ENCODE measurements at places on chromosomes 16 and 17. TPM values are rescaled to one million over a fixed set of nuclear protein-coding genes. Genes with fewer than 3 reads are reported as not detected.

DNA sequence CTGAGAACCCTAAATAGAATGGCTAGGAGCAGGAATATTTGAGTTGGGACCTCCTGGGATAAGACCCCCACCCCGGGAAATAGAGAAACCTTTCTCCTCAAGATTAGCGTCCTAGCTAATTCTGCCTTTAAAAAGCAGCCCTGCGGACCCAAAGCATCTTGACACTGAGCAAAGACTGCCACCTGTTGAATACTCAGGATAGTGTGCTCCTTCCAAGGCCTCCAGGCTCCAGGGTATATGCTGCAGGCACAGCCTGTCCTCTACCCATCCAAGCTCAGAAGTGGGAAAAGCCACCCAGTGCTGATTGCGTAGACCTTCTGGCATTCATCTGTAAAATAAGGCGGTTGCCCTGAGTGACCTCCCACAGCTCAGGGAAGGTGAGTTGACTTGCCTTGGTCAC lies 456.2 kb upstream of the DYNLRB2 start:
- H3K27ac ChIP-seq = no peak overlapping the region
- no peaks in the 10 kb centered on the region for H3K27me3 ChIP-seq
- no peak overlapping the region for H3K4me3 ChIP-seq

The MYH2 gene
- total RNA-seq = not detected

The KRTAP3-1 gene
- not detected for total RNA-seq

The LGALS9B gene
- total RNA-seq = not detected

DNA sequence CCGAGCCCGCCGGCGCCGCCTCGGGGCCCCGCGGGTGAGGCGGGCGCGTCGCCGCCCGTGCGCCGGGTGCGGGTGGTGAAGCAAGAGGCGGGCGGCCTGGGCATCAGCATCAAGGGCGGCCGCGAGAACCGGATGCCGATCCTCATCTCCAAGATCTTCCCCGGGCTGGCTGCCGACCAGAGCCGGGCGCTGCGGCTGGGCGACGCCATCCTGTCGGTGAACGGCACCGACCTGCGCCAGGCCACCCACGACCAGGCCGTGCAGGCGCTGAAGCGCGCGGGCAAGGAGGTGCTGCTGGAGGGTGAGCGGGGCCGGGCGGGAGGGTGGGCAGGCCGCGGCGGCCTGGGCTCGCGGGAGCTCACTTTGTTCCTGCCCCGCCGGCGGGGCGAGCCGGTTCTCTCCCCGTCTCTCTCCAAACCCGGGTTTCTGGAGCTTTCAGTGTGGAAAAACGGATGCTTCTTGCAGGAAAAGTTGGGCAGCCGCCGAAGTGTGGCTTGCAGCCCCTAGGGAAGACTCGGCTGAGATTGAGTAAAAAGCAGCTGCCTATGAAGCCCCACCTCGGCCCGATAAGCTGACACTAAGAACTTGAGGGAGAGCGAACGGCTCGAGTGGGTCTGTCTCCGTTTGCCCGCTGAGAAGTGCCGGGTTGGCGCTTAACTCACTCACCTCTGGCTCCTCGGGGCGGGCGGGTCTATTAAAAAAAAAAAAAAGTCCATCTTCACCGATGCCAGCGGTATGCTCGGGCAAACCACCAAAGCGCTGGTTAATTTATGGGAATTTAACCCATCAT lies 677 bp downstream of the SNTB2 start:
- H3K4me3 ChIP-seq = peak overlapping the region; percentile 85
- peak overlapping the region; percentile 64 for H3K27ac ChIP-seq
- no peaks in the 10 kb centered on the region for H3K36me3 ChIP-seq
- H3K27me3 ChIP-seq = no peaks in the 10 kb centered on the region
- H3K4me1 ChIP-seq = peaks cover 18% of the 10 kb centered on the region
- peak; percentile 46 for DNase-seq

The KNOP1 gene
- total RNA-seq = 9.2 TPM

- peak; percentile 82 for DNase-seq
- no peak overlapping the region for H3K27ac ChIP-seq
- H3K36me3 ChIP-seq = no peaks in the 10 kb centered on the region
- no peak overlapping the region for H3K4me3 ChIP-seq
Observed at GRCh38 chr17:79991140-79991923, 44.3 kb downstream of the TBC1D16 start.

DNA sequence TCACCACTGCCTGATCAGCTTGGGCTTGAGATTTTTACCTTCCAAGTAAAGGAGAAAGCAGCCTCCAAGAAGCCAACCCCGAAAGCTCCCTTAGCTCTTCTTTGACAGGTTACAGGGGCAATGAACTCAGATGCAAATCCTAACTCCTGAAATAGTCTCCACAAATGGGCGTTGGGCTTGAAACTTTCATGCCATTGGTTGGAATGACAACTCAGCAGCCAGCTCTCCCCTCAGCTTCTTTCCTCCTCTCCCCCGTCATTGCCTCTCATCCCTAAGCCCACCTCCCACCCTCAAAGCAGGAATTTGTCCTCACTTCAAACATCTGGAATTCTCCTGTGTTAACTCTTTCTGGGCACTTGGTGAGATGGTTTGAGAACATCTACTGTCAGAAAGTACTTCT lies at the start of gene TAT:
Gene TAT, minus strand, starts transcription at position 122 of the 400 bp plus-strand sequence. CDS start 677 bp downstream, outside the sequence.
- no peaks in the 10 kb centered on the region for H3K36me3 ChIP-seq
- H3K27me3 ChIP-seq = no peaks in the 10 kb centered on the region
- no peak within 1 kb of the TSS for H3K4me3 ChIP-seq
- no peak for DNase-seq
- no peak within 1 kb of the TSS for H3K27ac ChIP-seq

The MYH4 gene
- not detected for total RNA-seq

DNA sequence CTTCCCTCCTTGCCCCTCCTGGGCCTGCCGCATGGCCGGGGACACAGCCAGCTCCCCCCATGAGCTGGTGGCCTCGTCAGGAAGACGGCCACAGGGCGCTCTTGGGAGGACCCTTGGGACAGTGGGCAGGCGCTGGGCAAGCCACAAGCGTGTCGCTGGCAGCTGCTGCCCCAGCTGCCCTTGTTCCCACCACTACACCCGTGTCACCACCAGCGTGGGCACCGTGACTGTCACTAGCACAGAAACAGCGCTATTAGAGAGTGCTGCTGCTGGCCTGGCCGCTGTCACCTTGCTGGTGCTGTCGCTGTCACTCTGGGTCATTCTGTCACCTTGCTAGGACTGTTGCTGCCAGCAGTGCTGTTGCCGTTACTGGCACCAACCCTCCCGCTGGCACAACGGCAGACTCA lies 47.2 kb downstream of the ZFPM1 start:
- no peaks in the 10 kb centered on the region for H3K4me1 ChIP-seq
- no peak overlapping the region for H3K4me3 ChIP-seq
- no peaks in the 10 kb centered on the region for H3K27me3 ChIP-seq
- no peaks in the 10 kb centered on the region for H3K36me3 ChIP-seq
- H3K27ac ChIP-seq = no peak overlapping the region
- DNase-seq = no peak

GRCh38 chr17:61380217-61380835 lies 19.3 kb upstream of the TBX2 start:
- DNase-seq = no peak
- no peaks in the 10 kb centered on the region for H3K27me3 ChIP-seq
- H3K4me3 ChIP-seq = no peak overlapping the region
- H3K4me1 ChIP-seq = peaks cover 31% of the 10 kb centered on the region
- no peaks in the 10 kb centered on the region for H3K36me3 ChIP-seq
- peak overlapping the region; percentile 50 for H3K27ac ChIP-seq

The SLC5A2 gene
- total RNA-seq = not detected

The RGS9 gene
- total RNA-seq = 1.7 TPM

GRCh38 chr17:74290340-74290739 lies 16.3 kb downstream of the DNAI2 start:
- H3K27me3 ChIP-seq = no peaks in the 10 kb centered on the region
- no peak for DNase-seq
- no peak overlapping the region for H3K4me3 ChIP-seq
- H3K4me1 ChIP-seq = no peaks in the 10 kb centered on the region

DNA sequence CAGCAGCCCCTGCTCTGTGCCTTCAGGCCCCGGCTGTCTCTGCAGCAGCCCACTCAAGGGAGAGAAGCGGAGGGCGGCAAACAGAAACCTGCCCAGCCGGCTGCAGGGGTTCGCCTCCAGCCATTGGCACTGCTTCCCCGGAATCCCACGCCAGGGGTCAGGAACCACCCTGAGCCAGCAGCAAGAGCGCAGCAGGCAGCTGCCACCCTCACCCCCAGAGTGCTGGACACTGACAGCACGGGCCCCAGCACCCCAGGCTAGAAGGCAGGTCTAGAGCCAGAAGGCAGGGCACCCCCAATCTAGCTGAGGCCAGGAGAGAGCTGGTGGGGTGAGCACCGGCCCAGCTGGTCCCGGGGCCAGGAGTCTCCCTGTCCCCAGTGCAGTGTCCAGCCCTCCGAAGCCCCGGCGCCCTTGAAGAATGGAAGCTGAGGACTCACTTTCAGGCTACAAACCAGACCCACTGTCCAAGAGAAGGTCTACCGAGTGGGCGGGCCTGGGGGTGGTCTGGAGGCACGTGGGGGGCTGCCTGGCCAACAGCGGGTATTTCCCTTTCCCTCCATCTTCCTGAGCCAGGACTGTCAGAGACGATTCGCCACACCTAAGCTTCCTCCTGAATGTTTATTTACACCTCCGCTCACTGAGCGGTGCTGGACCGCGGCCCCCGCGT lies 8.4 kb downstream of the UBALD2 start:
- peaks cover 4% of the 10 kb centered on the region for H3K4me1 ChIP-seq
- no peak overlapping the region for H3K27ac ChIP-seq
- DNase-seq = no peak

GRCh38 chr16:4893103-4893862 lies 43.7 kb downstream of the PPL start:
- no peak overlapping the region for H3K4me3 ChIP-seq
- H3K27me3 ChIP-seq = no peaks in the 10 kb centered on the region
- DNase-seq = no peak
- H3K27ac ChIP-seq = no peak overlapping the region
- peaks cover 4% of the 10 kb centered on the region for H3K36me3 ChIP-seq

DNA sequence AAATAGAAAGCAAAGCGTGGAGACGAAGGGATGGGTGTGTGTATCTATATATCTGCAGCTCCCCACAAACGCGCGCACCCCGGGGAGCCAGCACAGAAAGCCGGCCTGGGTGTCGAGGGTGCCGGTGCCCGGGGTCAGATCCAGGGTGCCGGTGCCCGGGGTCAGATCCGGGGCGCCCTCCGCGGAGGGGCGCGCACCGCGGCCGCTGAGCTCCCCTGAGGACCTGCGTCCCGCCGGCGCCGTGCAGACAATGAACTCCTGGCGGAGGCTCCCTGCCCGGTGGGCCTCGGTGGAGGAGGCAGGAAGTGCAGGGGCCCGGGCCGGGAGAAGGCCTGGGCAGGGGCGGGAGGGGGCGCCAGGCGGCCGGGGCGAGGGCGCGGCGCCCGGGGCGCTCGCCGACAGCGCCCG lies 1.1 kb downstream of the ZNF423 start:
- peak overlapping the region; percentile 38 for H3K4me3 ChIP-seq
- DNase-seq = peak; percentile 43
- no peaks in the 10 kb centered on the region for H3K4me1 ChIP-seq
- no peaks in the 10 kb centered on the region for H3K36me3 ChIP-seq
- H3K27me3 ChIP-seq = peaks cover 20% of the 10 kb centered on the region

The SMARCE1 gene
- total RNA-seq = 75.6 TPM

GRCh38 chr17:76498876-76499251 lies 2.4 kb downstream of the RHBDF2 start:
- DNase-seq = no peak
- peaks cover 18% of the 10 kb centered on the region for H3K4me1 ChIP-seq
- H3K4me3 ChIP-seq = no peak overlapping the region
- no peaks in the 10 kb centered on the region for H3K27me3 ChIP-seq
- H3K36me3 ChIP-seq = no peaks in the 10 kb centered on the region
- peak overlapping the region; percentile 69 for H3K27ac ChIP-seq

GRCh38 chr16:85028685-85029407 lies 1.3 kb downstream of the KIAA0513 start:
- H3K27me3 ChIP-seq = no peaks in the 10 kb centered on the region
- peaks cover 2% of the 10 kb centered on the region for H3K36me3 ChIP-seq
- DNase-seq = peak; percentile 38
- H3K27ac ChIP-seq = peak overlapping the region; percentile 43

The RHBDF1 gene
- 32.9 TPM for total RNA-seq

GRCh38 chr17:72358465-72358864 lies 237.6 kb downstream of the SOX9 start:
- H3K4me1 ChIP-seq = peaks cover 4% of the 10 kb centered on the region
- no peaks in the 10 kb centered on the region for H3K27me3 ChIP-seq
- DNase-seq = peak; percentile 96
- H3K36me3 ChIP-seq = no peaks in the 10 kb centered on the region

DNA sequence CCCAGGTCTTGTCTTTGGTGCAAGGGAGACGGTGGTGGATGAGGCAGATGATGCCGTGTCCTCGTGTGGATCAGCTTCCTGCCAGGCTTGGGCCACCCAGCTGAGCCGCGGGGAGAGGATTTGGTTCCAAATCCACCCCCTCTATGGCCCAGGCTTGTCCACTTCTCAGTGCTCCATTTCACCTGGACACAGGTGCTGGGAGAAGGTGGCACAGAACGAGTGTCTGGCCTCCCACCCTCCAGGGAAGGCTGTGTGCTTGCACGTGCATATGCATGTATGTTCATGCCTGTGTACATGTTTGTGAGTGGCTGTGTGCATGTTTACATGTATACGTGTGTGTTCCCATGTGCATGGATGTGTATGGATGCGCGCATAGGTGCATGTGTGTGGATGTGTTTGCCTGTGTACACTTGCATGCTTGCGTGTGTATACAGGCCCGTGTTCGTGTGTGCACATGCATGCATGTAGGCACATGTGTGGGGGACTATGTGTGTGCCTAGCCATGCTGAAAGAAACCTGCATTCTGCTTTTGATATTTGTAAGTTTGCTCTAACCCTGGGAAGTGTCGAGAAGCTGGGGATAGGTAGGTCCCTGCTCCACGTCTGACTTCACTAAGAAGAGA lies 196.3 kb downstream of the IRF8 start:
- H3K36me3 ChIP-seq = no peaks in the 10 kb centered on the region
- H3K4me1 ChIP-seq = no peaks in the 10 kb centered on the region
- DNase-seq = no peak
- H3K27ac ChIP-seq = no peak overlapping the region
- no peaks in the 10 kb centered on the region for H3K27me3 ChIP-seq

The DERL2 gene
- 30.9 TPM for total RNA-seq

The CDH5 gene
- under 0.01 TPM for total RNA-seq

The NPIPB13 gene
- total RNA-seq = 1.3 TPM

GRCh38 chr17:61461586-61461966 lies 9.4 kb downstream of the TBX4 start:
- peaks cover 9% of the 10 kb centered on the region for H3K36me3 ChIP-seq
- DNase-seq = no peak
- H3K4me3 ChIP-seq = peak overlapping the region; percentile 91
- peak overlapping the region; percentile 93 for H3K27ac ChIP-seq
- peaks cover 58% of the 10 kb centered on the region for H3K4me1 ChIP-seq

DNA sequence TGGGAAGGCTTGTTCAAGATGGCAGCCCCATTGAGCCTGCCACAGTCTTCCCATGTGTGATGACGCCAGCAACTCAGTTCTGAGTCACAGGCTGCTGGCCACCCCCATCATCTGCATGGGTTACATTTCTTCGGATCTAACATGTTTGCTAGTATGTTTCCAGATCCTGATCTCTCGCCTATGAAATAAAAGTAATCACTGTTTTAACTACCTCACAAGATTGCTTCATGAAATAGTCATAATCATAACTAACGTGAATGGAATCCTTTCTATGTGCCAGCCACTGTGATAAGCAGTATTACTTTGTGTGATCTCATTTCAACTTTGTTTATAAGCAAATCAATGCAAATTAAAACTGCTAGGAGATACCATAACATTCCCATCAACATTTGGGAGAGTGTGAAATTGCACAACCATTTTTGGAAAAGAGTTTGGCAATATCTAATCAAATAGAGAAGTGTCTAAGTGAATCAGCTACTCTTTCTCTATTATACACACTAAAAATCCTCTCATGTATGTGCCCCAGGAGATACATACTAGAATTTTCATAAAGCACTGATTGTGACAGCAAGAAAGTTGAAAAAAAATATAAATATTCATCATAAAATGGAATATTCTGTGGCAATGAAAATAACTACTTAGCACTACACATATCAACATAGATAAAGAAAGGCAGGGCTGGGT lies 300.2 kb upstream of the IRX5 start:
- H3K4me3 ChIP-seq = no peak overlapping the region
- H3K4me1 ChIP-seq = no peaks in the 10 kb centered on the region
- H3K36me3 ChIP-seq = no peaks in the 10 kb centered on the region
- no peak overlapping the region for H3K27ac ChIP-seq

The TBC1D3G gene
- not detected for total RNA-seq
